ENCODE measurements at places on chromosomes 1 and 21.
A peak's percentile ranks its signal among the peaks of the same experiment; 100 is the strongest.

DNA sequence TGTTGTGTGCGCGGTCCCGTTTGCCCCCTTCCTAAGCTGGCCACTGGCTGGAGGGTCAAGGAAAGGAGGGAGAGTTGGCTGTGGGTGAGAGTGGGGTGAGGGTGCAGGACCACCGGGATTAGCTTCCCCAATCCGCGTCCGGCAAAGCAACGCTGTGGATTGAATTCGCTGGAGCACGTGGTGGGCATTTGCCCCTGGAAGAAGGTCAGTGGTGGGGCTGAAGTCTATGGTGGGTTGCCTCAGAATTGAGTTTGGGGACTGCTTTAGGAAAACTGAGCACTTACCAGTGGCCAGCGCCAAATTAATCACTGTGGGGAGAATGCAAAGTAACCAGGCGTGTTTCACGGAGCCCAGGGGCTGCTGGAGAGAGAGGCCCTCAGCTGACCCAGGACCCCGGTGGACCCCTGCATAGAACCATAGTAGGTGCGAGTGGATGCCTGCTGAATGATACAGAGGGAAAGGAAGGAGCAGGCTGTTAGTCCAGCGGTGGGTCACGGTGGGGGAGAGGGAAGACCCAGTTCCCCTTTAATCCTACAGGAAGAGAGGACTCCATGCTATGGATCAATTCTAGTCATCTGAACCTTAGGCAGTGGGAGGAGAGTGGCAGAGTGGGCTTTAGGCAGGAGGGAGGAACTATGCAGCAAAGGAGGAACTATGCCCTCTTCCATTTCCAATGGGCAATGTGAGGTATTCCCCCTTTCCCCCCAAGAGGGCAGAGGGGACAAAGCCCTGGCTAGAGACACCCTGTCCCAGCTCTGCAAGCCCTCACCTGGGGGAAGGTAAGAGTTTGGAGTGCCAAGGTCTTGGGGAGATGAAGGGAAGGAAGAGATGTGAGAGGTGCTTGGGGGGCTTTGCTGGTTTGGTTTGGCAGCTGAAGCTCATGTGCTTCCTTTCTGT, 1.2 kb downstream of the TNFRSF8 start:
- DNase-seq, result no peak

GRCh38 chr1:66695116-66695515, 57.1 kb upstream of the DYNLT5 start:
- DNase-seq, result no peak

GRCh38 chr1:27521861-27522431, 32.0 kb upstream of the WASF2 start:
- DNase-seq, result peak; percentile 48

DNA sequence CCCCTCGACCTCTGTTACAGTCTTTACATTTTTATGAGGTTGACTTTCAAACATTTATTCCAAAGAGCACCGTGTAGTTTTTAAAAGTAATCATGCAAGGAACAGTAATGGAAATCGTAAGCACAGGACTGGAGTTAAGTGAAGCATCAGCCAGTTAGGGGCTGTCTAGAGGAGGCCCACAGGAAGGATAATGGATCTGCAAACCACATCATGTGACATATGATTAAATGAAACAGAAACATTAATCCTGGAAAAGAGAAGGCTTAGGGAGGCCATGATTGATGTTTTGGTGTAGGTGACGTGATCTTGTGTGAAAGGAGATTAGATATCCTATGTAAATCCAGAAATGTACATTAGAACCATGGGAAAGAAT, 25.0 kb downstream of the RGS7 start:
- no peak for DNase-seq

DNA sequence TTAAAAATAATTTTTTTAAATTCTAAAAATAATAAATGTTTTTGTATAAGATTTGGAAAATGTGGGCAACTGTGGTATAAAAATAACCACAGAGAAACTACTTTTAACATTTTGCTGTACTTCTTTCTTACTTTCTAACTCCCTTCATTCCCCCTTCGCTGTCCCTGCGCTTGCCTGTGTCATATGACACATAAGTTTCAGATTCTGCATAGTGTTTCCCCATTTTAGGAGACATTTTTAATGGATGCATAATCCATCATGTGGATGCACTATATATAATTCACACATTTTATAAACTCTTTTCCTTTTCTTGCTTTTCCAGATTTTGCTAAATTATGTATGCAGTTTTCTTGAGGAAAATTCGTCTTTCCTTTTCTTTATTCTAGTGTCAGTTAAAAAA, 16.3 kb downstream of the ATG4C start:
- DNase-seq, result no peak

DNA sequence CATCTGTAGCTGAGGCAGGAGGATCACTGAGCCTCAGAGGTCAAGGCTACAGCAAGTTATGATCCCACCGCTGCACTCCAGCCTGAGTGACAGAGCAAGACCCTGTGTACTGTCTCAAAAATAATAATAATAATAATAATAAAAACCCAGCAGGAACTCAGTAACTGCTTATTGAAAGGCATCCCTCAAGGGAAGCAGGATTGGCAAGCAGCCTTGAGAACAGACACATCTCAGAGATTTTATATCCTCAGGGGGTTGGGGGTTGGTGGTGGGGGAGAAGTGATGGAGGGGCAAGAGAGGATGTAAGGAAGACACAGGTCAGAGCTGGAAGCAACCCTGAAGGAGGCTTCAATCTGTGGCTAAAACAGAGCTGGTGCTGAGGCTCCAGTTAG, 29.6 kb downstream of the GNB1 start:
- DNase-seq, result no peak

DNA sequence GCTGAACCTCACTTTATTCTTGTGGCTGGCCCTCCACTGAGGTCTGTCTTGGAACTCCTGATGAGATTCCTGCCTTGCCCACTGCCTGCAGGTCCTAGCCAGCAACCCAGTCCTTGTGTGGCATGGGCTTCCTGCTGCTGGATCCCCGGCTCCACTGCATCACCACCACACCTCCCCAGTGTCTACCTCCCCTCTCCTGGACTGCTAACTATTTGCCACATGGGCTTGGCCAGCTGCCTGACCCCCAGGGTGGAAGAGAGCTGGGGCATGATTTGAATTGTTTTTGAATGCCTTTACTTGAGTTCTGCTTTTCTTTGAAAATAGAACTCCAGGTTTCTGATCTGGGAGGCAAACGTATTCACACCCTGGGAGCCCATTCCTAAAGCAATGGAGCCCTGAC, 41.2 kb downstream of the SPAG17 start:
- DNase-seq, result no peak

GRCh38 chr1:175197531-175197930, 5.0 kb upstream of the KIAA0040 start:
- peak; percentile 14 for DNase-seq

DNA sequence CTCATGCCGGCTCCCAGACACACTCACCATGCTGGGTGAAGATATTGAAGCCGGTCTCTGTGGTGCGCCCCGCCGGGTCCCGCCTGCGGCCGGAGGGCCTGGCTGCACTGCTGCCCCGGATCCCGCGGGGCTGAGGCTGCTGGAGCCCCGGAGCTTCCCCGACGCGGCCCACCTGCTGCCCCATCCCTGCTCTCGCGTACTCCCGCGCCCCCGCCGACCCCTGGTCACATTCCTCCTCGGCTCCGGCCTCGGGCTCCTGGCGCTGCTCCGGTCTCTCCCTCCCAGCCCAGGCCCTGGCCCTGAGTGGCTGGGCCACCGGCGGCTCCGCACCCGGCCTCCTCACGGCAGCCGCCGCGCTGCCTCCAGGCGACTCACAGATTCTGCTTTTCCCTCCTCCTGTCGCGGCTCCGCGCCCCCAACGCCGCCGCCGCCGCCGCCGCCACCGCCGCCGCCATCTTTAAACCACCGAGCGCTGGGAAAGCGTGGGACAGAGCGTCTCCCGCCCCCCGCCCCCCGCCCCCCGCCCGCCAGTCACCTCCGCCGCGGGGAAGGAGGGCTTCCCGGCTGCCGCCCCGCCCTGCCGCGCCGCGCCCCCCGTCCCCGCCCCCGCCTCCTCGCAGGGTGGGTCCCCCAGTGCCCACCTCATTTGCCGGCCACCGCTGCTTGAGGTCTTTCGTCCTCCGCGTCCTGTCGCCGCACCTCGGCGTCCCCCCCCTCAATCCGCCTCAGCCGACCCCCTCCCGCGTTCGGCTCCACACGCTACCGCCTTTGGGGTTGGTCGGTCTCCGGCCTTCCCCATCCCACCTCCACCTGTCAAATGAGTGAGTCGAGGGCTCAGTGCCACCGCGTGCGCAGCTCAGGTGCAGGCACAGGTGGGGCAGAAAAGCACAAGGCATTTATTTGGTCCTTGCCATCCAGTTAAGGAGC, at the start of gene ABL2:
Gene ABL2, minus strand, starts transcription at position 464 of the 927 bp plus-strand sequence. Its CDS starts 280 bp downstream, at position 184.
- DNase-seq, result peak; percentile 72

- no peak for DNase-seq
These were observed 22.4 kb downstream of the CASZ1 start for GRCh38 chr1:10773851-10774614.

GRCh38 chr1:64039390-64039926, 164.0 kb upstream of the UBE2U start:
- DNase-seq, result no peak

GRCh38 chr21:41228492-41228891, 60.5 kb downstream of the BACE2 start:
- no peak for DNase-seq

- no peak for DNase-seq
These were observed 1280.9 kb downstream of the KCNT2 start for GRCh38 chr1:195327361-195327760.

GRCh38 chr1:167631936-167632614, 2.0 kb downstream of the RCSD1 start:
- peak; percentile 67 for DNase-seq

DNA sequence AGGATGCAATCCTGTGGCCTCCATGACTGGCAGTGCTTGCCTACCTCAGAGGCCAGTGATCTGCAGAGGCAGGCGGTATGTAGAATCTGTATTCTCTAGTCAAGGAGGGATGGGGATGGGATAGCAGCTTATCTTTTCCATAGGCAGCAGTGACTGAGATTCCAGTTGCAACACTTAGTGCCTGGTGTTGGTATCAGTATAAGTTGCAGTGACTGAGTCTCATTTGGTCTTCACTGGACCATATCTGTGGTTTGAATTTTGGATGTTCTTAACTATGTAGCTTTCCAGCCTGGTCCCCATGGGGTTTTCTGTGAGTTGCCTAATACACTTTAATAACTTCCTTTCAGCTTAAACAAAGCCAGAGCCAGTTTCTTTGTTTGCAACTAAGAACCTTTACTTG, 16.5 kb downstream of the DYRK1A start:
- no peak for DNase-seq

GRCh38 chr1:7630378-7630777, 140.7 kb upstream of the VAMP3 start:
- DNase-seq, result no peak

GRCh38 chr1:156102633-156103511, 11.6 kb upstream of the LMNA start:
- DNase-seq, result no peak

- DNase-seq, result no peak
These were observed 82.1 kb downstream of the RRAGC start for GRCh38 chr1:38777464-38777957.

- peak; percentile 47 for DNase-seq
These were observed 32.5 kb downstream of the LRRC3 start for GRCh38 chr21:44487831-44488230.

DNA sequence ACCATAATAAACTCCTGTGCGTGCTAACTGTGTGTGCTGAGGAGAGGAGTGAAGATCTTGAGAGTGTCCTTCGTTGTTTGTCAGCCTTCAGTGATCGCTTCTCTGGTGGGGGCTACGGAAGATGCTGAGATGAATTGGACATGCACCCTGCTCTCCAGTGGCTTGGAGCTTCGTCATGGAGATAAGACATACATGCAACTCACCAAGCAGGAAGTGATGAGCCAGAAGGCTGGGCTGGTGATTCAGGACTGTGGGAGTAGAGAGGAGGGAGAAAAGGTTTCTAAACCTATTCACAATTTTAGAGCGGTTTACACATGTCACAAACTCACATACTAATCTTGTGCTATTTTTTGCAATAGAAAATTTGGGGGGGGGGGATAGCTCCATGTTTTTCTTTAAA, 128.9 kb upstream of the ADAR start:
- DNase-seq, result peak; percentile 17

GRCh38 chr1:184513966-184514365, 127.1 kb downstream of the C1orf21 start:
- DNase-seq, result no peak

DNA sequence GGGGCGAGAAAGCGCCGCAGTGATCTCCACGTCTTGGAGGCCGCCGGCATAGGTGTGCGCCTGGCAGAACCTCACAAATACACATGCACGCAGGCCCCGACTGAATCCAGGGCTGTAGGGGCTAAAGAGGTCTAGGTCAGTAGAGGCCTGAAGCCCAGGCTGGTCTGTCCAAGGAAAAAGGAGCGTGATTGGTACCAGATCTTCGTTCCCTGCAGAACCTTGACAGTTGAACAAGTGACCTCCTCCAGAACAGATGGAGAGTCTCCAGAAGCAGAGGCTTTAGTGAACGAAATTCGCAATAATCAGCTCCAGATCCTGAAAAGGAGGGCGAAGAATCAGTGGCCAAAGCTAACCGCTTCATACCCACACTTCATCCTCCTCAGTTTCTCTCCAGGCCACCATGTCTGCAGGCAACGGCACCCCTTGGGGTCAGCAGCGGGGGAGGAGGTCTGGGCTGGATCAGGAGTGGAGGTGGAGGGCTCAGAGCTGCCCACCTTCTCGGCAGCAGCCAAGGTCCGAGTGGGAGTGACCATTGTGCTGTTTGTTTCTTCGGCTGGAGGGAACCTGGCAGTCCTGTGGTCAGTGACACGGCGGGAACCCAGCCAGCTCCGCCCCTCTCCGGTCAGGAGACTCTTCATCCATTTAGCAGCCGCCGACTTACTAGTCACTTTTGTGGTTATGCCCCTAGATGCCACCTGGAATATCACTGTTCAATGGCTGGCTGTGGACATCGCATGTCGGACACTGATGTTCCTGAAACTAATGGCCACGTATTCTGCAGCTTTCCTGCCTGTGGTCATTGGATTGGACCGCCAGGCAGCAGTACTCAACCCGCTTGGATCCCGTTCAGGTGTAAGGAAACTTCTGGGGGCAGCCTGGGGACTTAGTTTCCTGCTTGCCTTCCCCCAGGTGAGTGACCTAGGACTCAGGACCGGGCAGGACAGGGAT, 749 bp upstream of the PEX11B start:
- DNase-seq, result peak; percentile 17

- DNase-seq, result no peak
These were observed 33.3 kb downstream of the RRAGC start for GRCh38 chr1:38826262-38826661.

- peak; percentile 7 for DNase-seq
These were observed 138.4 kb downstream of the GLIS1 start for GRCh38 chr1:53600561-53600960.

GRCh38 chr1:155420788-155421187, 100.1 kb downstream of the RUSC1 start:
- DNase-seq, result no peak

DNA sequence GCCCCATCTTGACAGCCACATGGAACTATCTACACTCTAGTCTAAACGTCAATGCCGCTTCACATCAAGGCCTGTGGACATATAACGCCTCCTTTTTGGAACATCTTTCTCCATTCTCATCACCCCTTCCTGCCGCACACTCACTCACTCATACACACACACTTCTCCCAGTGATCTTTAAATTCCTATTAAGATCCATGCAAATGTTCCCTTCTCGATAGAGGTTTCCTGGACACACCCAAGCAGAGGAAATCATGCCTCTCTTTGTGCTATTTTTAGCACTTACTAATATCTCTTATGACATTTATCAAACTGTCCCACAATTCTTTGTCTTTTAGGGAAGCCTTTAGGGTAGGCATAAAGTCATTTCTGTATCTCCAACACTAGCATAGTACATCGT, 28.2 kb upstream of the SLAMF9 start:
- DNase-seq, result no peak
